ENCODE measurements at places on chromosomes 11 and 22.

GRCh38 chr11:121318848-121319834 is 26.6 kb downstream of the SC5D start:
- DNase-seq, result no peak

- DNase-seq, result no peak
Observed at GRCh38 chr22:25666308-25666707, 75.7 kb upstream of the MYO18B start.

DNA sequence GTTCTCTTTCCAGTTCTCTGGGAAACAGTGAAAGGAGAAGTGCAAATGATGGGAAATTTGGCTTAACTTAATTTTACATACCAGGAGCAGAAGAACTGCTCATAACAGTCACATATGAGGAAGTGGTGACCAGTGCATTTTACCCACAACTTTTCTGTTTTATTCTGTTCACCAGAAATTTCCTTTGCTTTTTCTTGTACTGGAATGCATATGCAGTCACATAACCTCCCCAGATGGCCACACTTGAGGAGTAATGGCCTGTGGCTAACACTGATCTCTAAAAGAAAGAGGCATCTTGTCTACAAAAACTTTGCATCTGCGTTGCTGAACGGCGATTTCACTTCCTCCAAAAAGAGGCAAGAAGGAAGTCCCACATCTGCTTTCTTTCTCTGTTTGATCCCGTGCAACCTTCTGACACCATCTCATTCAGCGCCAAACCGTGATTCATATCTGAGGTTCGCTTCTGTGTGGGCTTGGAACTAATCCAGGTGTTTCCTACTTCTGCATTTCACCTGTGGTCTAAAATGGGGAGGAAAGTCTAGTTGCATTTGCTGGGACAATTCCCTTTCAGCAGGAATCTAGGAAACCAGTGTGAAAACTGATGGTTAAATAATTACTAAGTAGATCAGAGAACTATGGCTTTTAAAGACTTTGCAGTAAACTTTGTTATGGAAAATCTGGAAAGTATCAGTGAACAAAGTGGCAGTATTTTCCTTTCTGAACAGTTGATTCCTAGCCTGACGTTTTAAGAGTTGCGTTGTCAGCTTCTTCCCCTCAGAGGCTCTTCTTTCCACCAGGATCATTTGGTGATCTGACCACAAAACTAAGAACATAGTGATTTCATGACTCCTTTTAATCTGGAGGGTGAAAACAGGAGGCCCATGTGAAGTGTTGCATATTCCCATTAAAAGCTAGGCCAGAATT is 4.2 kb upstream of the MPEG1 start:
- DNase-seq, result no peak

- no peak for DNase-seq
Observed at GRCh38 chr11:2366276-2366675, 10.8 kb upstream of the CD81 start.

DNA sequence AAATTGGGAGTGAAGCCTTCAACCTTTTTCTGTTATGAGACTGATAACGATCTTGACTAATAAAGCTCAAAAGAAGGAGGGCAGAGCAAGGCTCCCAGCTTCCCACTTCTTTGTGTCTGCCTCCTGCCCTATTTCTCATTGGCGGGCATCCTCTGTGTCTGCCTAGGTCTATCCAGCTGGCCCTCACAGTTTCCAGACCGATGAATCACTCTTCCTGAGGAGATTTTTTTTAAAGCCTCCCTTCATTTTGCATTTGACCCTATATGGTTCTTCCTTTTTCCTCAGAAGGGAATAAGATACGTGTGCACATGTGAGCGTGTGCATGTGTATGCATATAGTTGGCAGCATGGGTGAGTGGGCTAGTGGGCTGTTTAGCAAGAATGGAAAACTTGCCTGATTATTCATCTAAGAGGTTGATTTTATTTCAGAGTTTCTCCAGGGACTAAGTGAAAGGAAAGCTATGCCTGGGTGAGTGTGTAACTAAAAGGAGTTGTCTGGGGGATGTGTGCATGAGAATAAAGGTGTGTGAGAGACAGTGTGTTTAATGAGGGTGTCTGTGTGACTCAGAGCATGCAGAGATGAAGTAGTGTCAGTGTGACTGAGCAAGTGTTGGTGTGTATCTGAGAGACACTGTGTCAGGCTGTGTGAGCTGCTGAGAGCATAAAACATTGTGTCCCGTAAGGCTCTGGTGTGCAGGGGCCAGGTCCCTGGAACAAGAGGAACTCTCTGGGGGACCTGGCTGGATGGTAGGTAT is 12.2 kb downstream of the PHLDB1 start:
- DNase-seq, result no peak

DNA sequence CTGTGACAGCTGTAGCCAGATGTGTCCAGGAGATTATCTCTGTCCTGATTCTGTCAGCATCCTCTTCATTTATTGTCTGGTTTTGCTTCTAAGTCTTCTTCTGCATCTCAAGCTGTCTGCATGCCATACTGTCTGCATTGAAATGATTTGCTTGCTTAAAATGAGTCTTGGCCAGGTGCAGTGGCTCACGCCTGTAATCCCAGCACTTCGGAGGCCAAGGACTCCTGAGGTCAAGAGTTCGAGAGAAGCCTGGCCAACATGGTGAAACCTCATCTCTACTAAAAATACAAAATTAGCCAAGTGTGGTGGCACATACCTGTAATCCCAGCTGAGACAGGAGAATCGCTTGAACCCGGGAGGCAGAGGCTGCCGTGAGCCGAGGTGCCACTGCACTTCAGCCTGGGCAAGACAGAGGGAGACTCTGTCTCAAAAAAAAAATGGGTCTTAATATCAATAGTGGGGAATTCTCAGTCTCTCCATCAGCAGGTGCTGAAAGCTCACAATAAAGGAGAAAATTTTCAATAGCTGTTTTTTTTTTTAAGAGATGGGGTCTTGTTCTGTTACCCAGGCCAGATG is 39.2 kb upstream of the AMPD3 start:
- DNase-seq, result no peak

- DNase-seq, result no peak
Observed at GRCh38 chr22:45783690-45784089, 112.1 kb downstream of the ATXN10 start.

DNA sequence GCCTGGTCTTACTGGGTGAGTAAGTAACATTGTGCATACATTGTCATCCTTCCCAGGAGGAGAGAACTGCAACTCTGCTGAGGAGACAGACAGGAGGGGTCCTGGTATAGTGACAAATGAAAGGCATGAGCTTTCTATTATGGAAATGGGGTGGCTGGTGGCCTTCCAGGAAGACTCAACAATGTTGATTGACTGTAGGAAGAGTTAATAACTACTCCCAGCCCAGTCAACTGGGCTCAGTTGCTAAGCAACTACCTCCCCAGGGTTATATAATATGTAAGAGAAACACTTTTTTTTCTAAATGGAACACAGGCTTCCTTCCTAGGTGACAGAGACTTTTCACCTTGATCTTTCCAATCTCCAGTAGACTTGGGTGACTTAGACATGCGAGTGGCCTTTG is 28.2 kb downstream of the SEZ6L start:
- DNase-seq, result no peak
